IMR-90 (cell line): ENCODE measurements at places on chromosomes 3 and 15. TPM values are rescaled to one million over a fixed set of nuclear protein-coding genes. Genes with fewer than 3 reads are reported as not detected.

The PLSCR2 gene
- not detected in 2 replicates for total RNA-seq

The LAMB2 gene
- 179 and 213 TPM in 2 replicates for total RNA-seq

The ZNF860 gene
- total RNA-seq, result 0.18 and 0.56 TPM in 2 replicates

The CLRN1 gene
- total RNA-seq, result not detected in 2 replicates

The TMCC1 gene
- 7.2 and 7.3 TPM in 2 replicates for total RNA-seq

The SPINK8 gene
- total RNA-seq, result not detected in 2 replicates

The CEP97 gene
- 21.9 TPM in 2 replicates for total RNA-seq

DNA sequence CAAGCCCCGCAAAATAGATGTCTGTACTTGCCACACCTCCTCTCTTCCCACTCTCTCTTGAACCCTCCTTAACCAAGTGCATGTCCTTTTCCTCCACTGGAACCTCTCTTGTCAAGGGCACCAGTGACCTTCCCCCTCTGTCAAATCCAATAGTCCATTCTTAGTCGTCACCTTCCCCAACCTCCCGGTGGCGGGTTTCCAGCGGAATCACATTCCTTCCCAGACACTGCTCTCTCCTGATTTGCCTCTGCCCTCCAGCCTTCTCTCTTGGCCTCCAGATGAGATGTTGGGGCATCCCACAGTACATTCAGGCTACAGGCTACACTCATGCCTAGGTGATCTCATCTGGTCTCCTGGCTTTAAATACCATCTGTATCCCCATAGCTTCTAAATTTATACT is 31.1 kb downstream of the SCN5A start:
- DNase-seq, result no peak

DNA sequence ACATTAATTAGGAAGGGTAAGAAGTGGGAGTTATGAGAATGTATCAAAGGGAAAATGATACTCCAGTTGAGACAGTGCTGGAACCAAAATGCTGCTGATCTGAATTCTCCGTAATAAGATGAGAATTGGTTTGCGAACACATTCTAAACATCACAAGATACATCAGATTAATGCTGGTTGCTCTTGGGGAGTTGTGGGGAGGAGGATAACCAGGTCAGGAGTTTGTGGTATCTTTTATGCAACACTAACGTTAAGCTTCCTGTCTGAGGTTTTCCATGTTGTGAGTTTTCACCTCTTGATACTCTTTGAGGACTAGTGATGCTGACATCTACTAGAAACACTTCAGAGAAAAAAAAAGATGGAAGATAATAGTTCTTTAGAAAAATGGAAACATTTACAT is 47.2 kb downstream of the PPARG start:
- DNase-seq, result no peak

DNA sequence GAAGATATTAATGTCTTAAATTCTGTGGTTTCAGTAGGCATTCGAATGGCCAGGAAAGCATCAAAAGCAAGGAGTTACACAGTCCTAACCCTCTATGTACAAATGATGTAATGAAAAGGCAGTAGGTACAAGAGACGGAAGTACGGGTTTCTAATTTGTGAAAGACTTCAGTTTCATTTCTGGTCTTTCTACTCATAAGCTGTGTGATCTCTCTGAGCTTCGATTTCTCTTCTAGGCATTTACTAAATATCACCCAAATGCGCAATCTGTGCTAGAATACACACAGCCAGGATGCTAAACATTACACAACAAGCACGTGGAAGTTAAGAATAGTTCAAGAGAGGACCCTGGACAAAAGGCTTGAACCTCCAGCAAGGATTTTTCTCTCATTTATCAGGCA is 17.9 kb upstream of the STIMATE start:
- DNase-seq, result no peak

DNA sequence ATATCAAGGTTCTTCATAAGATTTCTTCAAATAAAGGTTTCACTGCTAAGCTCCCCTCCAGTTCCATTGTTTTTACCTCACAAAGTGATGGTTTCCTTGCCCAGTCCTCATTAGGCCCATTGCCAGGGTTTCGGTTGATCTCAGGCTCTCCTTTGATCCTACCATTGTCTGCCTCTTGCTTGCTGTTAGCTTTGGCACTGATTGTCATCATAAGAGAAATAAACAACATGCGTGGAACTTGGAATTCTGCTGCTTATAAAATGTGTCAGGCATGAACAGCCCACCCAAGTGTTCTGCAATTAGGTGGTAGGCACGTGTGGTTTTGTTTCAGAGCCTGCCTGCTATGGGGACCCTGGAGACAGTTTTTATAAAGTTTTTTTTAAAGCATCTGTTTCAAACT is 107.6 kb upstream of the BFSP2 start:
- DNase-seq, result no peak

GRCh38 chr15:64503197-64503596 is 42.8 kb downstream of the ZNF609 start:
- peak; percentile 74 for DNase-seq

GRCh38 chr3:171614318-171614921 is 154.2 kb upstream of the TNIK start:
- peak; percentile 41 for DNase-seq

DNA sequence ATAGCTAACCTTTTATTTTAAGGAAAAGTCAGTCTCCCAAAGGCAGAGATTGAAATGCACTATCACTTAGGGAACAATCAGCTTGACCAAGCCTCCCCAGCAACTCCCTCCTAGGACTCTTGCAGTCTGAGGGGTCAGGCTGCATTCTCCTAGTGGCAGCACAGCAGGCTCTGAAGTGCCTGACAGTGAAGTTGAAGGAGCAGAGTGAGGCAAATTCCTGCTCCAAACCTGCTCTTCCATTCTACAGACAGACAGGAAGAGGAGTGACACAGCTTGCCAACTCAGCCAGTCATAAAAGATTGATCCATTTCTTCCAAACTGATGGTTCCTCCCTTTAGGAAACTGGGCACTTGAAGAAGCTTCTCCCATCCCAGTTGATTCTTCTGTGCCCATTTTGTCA is 43.9 kb upstream of the SMAD3 start:
- DNase-seq, result no peak

DNA sequence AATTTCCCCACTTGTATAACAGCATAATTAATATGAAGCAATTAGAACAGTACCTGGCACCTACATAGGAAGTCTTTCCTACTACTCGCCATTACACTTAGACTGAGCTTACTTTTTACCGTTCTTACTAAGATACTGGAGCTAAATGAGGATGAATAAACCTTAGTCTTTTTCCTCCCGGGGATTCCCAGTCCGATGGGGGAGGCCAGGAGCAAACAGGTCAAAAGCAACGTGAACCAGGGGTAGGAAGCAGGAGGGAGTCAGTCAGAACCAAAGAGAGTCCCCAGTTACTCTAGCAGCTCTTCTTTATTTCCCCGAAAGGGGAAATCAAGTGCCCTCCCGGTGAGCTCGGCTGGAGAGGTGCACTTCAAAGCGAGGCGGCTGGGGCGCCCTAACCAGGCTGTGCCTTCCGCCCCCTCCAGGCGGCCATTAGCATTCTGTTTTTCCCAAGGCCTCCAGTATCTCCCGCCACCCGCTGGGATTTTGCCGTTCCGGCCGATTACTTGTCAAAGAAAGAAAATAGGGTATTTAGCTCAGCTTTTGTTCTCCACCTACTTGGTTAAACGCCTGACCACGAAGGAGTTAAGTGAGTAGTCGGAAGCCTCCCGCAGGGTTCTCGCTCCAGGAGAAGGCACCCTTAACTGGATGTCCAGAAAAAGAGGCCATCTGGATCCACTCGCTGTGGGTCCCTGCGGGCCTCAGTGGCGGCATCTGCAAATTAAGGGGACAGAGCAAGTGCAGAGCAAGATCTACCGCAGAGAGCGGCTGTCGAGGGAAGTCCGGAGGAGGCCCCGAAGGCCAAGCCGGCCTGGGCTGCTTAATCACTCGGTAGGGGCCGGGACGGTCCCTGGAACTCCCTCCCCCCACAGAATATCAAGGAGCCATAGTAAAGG is 6.3 kb upstream of the EOMES start:
- DNase-seq, result no peak

DNA sequence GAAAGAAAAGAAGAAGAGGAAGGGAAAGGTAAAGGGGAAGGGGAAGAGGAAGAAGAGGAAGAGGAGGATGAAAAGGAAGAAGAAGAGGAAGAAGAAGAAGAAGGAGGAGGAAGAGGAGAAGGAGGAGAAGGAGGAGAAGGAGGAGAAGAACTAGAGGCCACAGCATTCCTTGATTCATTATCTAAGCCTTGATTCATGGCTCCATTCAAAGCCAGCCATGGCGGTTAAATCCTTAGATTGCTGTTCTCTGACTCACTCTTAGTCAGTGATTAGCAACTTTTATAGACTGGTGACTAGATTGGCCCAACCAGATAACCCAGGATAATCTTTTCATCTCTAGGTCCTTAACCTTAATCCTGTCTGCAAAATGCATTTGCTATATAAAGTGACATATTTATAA is 47.6 kb downstream of the OSTN start:
- peak; percentile 83 for DNase-seq

DNA sequence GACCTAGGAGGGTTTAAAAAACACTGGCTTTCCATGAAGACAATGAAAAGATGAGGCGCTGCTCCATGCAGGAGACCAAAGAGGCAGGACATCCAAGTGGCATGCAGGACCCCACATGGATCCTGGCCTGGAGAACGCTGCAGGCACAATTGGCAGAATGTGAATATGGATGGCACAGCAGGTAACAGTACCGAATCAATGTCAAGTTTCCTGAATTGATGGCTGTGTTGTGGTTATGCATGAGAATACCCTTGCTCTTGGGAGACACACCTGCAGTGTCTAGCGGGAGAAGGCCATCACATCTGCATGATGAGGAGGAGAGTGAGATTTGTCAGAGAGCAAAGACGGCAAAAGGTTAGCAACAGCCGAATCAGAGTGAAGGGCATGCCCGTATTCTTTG is 74.3 kb upstream of the SEC13 start:
- DNase-seq, result no peak

DNA sequence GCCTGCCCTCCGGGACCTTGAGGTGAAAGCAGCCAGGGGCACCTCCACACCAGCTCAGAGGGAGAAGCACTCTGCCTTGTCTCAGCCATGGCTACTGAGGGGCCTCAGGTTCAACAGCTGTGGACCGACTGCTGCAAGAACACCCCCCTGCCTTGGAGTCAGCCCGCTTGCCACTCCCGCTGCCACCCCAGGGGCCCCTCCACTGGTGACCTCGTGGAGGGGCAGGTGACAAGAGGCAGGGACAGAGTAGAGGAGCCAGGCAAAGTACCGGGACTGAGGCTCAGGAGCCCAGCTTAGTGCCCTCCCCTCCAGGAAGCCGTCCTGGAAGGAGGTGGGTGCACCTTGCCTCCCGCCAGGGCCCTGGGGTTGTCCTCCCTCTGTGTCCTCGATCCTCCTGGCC is 79.6 kb upstream of the RPL32 start:
- DNase-seq, result no peak

GRCh38 chr15:96428742-96429141 is 98.2 kb downstream of the NR2F2 start:
- DNase-seq, result peak; percentile 96

- peak; percentile 15 for DNase-seq
These were observed 11.2 kb downstream of the SEC13 start for GRCh38 chr3:10309736-10310135.

DNA sequence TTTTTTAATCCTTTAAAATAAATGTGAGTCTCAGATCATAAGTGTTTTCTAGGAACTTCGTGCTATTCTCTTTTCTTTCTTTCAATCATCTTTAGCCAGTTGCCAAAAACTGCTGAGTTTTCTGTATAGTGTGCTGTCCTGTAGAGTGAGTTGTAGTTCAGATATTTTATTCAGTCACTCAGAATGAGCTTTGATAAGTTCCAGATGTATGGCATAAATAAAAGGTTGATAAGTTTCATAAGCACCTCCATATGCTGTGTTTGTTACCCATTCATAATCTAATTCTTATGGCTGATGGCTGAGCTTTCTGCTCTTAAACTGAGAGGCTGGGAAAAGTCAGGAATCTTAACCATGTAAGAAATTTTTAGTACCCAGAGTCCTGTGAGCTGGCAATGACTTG is 59.3 kb upstream of the COL6A6 start:
- no peak for DNase-seq

- no peak for DNase-seq
These were observed 537.5 kb downstream of the NR2F2 start for GRCh38 chr15:96867992-96868391.

DNA sequence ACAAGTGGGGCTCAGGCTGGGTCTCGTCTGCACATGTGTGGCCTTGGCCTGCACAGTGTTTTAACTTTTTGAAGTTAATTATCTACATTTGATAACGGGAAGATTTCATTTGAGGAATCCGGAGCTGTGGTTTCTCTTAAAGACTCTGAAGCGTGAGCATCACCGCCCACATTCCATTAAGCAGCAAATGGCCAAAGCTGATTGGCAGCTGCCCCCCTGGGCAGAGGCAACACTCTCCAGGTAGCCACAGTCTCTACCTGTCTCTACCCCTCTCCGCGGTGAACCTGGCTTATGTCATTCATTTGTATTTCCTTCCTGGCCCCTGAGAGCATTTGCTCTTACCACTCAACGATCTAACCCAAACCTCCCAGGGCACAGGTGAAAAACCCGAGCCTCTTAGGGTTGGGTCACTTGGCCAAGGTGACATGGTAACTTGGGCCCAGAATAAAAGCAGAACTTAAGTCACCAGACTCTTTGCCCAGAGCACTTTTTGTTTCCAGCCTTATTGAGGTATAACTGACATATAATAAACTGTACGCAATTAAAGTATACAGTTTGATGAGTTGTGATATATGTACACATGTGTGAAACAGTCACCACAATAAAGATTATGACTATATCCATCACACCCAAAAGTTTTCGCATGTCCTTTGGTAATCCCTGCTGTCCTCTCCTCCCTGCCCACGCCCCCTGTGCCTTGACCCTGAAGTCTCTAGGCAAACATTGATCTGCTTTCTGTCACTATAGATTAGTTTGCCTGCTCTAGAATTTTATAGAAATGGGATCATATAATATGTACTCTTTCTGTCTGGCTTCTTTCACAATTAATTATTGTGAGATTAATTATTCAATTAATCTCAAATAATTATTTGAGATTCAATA is 245.7 kb upstream of the HES1 start:
- no peak for DNase-seq

- DNase-seq, result no peak
These were observed 736.8 kb downstream of the DIPK2A start for GRCh38 chr3:144708437-144708836.

GRCh38 chr3:158748237-158748828 is 16.1 kb upstream of the RARRES1 start:
- DNase-seq, result peak; percentile 47

DNA sequence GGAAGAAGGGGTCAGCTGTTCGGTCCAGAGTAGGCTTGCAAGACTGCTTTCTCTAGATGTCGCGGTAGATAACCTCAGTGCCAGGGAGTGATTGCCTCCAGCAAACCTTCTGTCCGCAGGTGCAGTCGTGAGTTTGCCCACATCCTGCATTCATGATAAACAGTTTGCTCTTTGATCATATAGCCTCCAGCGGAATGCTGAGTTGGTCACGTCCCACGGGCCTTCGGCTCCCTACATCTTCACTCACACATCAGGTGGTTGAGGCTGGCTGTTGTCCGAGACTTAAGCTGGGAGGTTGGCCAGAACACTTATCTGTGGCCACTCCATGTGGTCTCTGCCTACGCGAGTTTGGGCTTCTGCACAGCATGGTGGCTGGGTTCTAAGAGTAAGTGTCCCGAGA is 62.1 kb upstream of the NR2C2 start:
- no peak for DNase-seq

DNA sequence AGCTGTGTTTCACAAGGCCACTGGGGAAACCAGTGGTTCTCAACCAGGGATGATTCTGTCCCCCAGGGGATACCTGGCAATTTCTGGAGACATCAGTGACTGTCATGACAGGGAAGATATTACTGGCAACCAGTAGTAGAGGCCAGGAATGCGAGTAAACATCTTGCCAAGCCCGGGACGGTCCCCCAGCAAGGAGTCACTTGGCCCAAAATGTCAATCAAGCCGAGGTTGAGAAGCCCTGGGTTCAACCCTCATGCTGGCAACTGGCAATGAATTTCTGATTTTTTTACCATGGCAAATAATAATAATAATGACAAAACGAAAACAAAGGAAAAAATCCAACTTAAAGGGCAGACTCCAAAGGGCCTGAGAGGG is 65.5 kb upstream of the RPL32 start:
- no peak for DNase-seq
